ENCODE measurements at places on chromosomes 1 and 21. TPM values are rescaled to one million over a fixed set of nuclear protein-coding genes. Genes with fewer than 3 reads are reported as not detected.
A peak's percentile ranks its signal among the peaks of the same experiment; 100 is the strongest.

The KRTAP13-2 gene
- not detected for total RNA-seq

The JAM2 gene
- total RNA-seq: 0.50 TPM

The RXFP4 gene
- not detected for total RNA-seq

GRCh38 chr1:173328961-173329360 lies 121.8 kb upstream of the TNFSF4 start:
- DNase-seq: no peak

The HORMAD1 gene
- total RNA-seq: 0.43 TPM

The CELA2A gene
- total RNA-seq: not detected

GRCh38 chr21:32306021-32306780 lies 7.5 kb downstream of the MRAP start:
- no peak for DNase-seq

The RYR2 gene
- not detected for total RNA-seq

GRCh38 chr21:32143241-32143939 lies 135.5 kb downstream of the MIS18A start:
- no peak for DNase-seq

DNA sequence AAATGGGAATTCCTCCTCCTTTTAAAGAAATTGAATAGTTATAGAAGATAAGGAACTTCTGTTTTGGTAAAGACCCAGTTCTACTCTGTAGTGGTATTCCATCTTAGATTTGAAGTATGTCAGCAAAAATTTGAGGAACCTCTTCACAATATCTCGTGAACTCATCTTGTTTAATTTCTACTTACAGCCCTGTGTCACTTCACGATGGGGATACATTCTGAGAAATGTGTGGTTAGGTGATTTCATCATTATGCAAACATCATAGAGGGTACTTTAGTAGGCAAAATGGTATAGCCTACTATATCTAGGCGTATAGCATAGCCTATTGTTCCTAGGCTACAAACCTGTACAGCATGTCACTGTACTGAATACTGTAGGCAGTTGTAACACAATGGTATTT lies 36.0 kb downstream of the ALG6 start:
- DNase-seq: no peak

DNA sequence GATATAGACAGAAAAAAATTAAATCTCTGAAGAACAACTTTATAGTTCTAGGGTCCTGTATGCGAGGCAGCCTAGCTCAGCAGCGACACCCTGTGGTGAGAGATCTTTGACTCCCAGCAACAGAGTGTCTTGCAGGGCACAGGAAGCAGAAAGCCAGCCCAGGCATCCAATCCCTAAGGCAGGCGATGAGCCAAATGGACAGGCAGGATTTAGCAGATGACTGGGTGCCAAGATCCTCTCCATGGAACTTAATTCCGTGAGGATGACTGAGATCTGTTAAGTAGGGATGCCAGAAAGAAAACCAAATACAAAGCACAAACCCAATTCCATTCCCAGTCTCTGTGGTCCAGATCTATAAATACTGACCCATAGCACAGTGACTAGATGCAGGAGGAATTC lies 38.8 kb downstream of the HLCS start:
- DNase-seq: peak; percentile 73

DNA sequence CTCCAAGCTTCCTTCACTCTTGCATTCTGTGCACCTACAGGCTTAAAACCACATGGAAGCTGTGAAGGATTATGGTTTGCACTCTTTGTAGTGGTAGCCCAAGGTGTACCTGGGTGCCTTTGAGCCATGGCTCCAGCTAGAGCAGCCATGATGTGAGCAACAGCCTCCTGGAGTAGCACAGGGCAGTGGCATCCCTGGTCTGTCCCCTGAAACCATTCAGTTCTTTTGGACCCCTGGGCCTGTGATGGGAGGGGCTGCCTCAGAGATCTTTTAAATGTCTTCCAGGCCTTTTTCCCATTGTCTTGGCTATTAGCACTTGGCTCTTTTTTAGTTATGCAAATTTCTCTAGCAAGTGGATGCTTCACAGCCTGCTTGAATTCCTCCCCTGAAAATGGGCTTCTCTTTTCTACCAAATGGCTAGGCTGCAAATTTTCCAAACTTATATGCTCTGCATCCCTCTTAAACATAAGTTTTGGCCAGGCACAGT lies 47.4 kb downstream of the CLCA4 start:
- no peak for DNase-seq

DNA sequence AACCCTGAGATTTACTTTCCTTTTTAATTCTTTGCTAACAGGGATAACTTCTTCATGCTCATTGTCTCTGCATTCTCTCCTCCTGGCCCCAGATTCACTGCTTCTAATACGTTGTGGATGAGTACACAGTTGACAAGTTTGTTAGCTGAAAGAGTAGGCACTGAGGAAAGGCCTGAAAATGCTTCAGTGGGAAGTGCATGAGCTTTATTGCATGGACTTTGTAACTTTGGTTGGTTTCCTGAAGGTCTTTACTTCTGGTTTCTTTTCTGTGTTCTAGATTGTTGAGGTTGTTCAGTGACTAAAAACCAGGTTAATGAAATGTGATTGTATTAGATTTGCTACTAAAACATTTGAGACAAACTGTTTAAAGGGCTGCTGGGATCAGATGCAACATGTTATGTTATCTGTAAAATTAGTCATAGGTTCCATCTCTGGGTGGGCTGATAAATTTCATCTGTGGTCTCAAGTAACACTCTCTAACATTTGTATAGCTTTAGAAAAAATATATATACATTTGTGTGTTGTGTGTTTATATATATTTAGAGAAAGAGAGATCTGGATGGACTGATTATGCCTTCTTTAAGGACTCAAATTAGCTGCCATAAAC lies 19.1 kb downstream of the LRIG2 start:
- DNase-seq: no peak

- DNase-seq: no peak
Observed at GRCh38 chr1:30373471-30374399, 349.6 kb downstream of the MATN1 start.

The EIF2D gene
- 91.5 TPM for total RNA-seq

DNA sequence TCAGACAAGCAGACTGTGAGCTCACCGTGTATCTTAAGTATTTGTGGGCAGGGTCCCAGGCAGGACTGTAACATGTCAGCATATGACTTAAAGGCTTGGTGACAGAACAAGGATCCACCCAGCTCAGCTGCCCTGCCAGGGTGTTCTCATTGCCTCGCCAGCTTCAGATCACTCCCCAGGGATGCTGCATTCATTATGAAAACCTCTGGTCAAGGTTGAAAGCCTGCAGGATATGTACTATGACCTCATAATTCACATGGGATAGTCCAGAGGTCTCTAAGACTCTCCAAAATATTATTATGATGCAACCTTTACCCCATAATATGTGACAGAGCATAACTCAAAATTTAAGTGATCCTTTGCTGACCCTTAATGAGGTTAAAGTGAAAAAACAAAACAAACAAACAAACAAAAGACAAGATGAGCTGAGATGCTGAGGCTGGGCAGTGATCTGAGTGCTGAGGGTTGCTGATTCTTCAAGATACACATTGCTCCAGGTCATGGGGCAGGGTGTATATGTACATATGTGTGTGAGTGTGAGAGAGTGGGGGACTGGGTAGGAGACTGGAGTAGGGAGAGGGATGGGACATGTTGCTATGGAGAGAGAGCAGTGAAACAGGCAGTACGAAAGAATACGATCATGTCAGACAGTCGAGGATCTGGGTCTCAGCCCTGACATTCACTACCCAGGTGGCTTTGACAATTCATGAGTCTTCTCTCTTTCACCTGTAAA lies 98.8 kb upstream of the DUSP10 start:
- DNase-seq: no peak

GRCh38 chr1:74964508-74965102 lies 169.6 kb upstream of the LHX8 start:
- no peak for DNase-seq

The SMCP gene
- total RNA-seq: not detected

DNA sequence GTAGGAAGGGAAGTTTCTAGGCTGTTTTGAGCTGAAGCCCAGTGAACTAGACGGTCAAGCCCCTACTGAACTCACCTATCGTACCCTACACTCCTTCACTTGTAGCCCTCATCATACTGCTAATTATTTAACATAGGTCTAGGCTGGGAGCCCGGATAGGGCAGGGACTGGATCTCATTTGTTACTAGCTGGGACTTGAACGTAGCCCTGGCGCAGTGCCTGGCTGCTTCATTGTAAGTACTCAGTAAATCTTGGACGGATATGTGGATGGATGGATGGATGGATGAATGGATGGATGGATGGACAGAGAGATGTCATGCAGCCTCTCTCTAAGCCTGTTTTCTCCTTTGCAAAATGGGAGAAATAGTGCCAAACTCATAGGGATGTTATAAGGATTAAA lies 129.2 kb downstream of the EPHB2 start:
- DNase-seq: no peak

The ZNF683 gene
- not detected for total RNA-seq

DNA sequence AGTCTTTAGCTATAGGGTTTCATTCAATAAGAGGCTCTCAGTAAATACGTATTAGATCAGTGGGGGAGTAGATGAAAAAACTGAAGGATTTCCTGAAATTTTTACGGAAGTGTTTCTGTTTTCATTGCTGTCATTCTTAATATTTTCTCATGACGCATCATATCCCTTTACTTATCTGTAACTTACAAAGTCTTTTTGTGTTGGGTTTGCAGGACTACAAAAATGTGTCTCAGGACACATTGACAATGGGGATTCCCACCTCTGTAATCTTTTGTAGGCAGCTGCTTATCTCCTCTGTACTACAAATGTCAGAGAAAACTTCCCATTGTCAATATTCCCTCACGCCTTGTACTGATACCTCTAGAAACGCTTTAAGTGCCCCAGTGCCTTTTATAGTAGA lies 35.5 kb downstream of the CRP start:
- no peak for DNase-seq

The TTC24 gene
- 1.8 TPM for total RNA-seq

GRCh38 chr1:168112673-168113305 lies 23.9 kb downstream of the GPR161 start:
- no peak for DNase-seq

The MATN1 gene
- 1.1 TPM for total RNA-seq

The OR2T11 gene
- total RNA-seq: not detected

GRCh38 chr1:176551146-176551545 lies 88.2 kb downstream of the PAPPA2 start:
- DNase-seq: no peak

The TSPAN2 gene
- 2.9 TPM for total RNA-seq

DNA sequence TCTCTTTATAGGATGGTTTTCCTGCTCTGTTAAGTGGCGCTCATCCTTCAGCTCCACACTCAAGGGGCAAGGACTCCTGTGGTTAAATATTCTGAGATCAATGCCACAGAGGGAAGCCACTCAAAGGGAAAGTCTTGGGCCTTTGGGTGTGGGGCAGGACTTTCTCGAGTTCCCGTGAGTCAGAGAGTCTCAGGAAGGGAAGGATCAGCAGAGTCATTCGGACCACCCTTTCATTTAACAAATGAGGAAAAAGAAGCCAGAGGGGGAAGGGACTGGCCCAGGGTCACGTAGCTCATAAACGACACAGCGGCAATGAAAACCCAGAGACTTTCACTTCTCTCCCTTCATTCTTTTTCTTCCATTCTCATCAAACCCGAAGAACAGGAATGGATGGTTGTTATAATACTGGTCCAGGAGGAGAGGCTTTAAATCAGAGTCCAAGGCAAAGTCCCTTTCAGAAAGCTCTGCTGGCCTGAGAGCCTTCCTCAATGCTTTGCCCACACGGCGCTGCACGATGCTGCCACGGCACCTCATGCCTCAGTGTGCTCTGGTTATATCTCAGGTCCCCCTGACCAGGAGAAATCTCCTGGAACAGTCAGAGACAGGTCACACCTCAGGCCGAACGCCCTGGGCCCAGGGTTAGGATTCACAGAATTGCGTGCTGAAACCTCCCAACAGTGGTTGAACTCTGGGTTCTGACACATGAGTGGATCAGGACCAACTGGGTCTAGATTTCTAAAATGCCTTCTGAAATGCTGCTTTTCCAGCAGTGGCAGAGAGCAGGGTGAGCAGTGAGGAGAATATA lies 65.3 kb downstream of the TENT5C start:
- DNase-seq: no peak

- no peak for DNase-seq
Observed at GRCh38 chr1:9111357-9111691, 17.6 kb downstream of the GPR157 start.

DNA sequence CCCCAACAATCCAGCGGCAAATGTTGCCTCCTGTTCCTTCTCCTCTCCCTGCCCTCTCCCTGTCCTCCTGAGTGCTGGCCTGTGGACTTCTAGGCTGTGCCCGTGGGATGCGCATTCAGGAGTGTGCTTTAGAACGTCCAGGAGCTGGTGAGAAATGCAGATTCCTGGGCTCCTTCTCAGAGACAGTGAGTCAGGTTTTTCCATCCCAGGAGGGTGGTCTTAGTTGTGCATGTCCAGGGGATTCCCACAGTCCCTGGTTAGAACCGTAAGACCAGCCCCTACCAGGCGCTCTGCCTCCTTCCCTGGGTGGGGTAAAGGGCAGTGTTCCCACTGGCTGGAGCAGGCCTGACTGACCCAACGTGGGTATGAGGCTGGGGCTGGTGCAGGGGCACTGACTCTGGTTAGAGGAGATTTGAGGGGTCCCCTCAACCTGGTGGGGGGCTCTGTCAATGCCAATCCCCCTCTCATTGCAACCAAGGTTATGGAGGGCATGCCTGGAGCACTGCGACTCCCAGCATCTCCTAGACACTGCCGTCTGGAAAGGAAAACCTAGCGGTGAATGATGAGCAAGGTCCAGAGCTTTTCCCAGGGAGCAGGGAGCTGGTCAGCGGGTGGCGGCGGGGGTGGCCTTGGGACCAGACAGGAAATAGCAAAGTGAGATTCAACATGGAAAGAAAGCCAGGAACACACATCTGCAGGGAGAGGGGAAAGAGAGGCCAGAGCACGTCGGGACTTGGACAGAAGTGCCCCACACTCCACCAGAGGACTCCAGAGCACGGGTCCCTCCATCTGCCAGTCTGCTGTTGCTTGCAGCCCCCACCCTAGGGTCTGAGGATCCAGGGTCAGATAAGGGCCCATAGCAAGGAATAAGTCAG lies 38.5 kb downstream of the HSPG2 start:
- no peak for DNase-seq

The DCST1 gene
- total RNA-seq: not detected

- DNase-seq: no peak
Observed at GRCh38 chr1:197438010-197438790, 170.1 kb downstream of the CRB1 start.

The LDLRAD2 gene
- not detected for total RNA-seq

GRCh38 chr1:84754386-84754703 lies 64.1 kb upstream of the SSX2IP start:
- DNase-seq: no peak

- no peak for DNase-seq
Observed at GRCh38 chr1:55049914-55050278, 10.5 kb downstream of the PCSK9 start.

- DNase-seq: peak; percentile 44
Observed at GRCh38 chr21:45280178-45280821, 7.4 kb downstream of the POFUT2 start.

- no peak for DNase-seq
Observed at GRCh38 chr1:9809100-9809510, 14.7 kb downstream of the CLSTN1 start.

The CHML gene
- 11.7 TPM for total RNA-seq

GRCh38 chr1:184583849-184584248 lies 170.8 kb downstream of the EDEM3 start:
- no peak for DNase-seq

The KIRREL1 gene
- total RNA-seq: not detected

The CMPK1 gene
- total RNA-seq: 112 TPM
